ENCODE measurements at places on chromosomes 4 and X.

GRCh38 chr4:81471298-81471587 lies 464 bp downstream of the RASGEF1B start:
- DNase-seq: no peak

- peak; percentile 59 for DNase-seq
Measured at GRCh38 chrX:12480956-12481355, 310.3 kb upstream of the PRPS2 start.

GRCh38 chr4:183326853-183327252 lies 4.6 kb upstream of the CLDN24 start:
- DNase-seq: no peak

DNA sequence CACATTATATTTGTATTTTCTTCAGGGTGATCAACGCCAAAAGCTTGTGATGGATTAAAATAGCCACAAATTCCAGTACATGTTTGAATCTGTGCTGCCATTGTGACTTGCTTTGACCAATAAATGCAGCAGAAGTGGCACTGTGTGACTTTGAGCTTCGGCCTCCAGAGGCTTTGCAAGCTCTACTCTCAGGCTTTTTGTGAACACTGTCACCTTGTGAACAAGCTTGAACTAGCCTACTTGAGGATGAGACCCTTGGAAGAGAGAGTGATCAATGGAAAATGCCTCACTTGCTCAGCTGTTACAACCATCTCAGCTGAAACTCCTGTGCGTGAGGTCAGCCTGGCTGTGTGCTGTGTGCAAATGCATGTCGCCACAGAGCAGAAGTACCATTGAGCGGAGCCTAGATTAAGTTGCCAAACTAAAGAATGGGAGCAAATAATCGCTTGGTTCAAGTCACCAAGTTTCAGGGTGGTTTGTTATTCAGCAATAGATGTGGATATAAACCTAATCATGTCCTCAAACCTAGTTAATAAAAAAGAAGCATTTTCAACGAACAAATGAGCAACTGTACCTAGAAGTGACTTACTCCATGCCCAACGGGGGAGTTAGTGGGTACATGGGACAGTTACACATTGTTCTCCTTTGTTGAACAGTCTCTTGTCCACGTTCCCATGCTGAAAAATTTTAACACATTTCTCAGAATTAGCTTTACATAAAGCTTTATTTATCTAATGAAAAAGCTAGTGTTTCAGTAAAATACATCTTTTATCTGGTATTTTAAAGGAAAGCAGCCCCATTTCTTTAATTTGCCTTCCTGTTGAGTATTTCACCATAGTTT lies 23.5 kb downstream of the NOA1 start:
- no peak for DNase-seq

DNA sequence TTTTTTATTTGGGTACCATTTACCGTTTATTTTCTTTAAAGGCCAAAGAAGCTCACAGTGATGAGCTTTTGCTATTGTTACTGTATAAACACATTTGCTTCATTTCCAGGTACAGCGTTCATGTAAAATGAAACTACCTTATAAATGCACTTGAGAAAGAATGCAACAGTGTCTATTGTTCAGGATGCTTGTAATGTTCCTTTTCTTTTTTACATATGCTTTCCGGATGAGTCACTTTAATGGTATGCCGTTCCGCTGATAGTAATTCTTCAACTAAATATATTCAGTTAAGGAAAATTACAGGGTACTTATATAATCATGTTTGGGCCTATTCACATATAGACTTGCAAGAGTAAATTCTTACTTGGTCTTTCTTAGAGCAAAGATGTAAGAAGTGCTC lies 354.9 kb downstream of the RPA4 start:
- DNase-seq: no peak

DNA sequence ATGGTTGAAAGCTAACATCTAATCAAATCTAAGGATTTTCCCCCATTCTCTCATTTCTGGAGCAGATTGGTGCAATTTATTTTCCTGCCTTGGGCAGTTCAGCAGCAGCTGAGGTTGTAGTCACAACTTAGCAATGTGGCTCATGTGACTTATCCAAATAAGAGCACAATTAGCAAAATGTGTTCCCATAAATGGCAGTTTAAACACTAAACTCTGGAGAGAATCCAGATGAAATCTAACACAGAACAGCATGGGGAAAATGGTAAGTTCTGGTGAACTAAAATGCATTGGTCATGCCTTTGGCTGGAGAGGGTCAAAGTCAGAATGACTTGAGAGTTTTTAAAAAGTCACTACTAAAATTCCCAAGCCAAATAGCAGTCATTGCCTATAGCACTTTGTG lies 422.6 kb upstream of the DIPK2B start:
- DNase-seq: peak; percentile 73

DNA sequence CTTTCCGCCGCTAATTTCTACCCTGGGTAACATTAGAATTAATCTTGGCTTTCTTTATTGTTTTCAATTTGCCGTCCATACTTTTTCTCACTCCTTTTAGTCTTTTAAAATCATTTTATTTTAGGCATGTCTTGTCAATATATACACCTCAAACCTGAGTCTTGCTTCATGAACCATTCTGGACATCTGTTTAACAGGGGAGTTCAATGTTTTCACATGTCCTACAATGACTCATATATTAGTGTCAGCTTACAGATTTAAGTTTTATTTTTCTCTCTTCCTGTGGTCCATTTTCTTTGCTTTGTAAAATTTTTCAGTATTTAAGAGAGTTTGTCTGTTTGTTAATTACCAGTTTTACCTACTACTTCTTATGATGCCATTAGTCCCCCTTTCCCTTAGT lies 89.5 kb downstream of the LCORL start:
- no peak for DNase-seq

DNA sequence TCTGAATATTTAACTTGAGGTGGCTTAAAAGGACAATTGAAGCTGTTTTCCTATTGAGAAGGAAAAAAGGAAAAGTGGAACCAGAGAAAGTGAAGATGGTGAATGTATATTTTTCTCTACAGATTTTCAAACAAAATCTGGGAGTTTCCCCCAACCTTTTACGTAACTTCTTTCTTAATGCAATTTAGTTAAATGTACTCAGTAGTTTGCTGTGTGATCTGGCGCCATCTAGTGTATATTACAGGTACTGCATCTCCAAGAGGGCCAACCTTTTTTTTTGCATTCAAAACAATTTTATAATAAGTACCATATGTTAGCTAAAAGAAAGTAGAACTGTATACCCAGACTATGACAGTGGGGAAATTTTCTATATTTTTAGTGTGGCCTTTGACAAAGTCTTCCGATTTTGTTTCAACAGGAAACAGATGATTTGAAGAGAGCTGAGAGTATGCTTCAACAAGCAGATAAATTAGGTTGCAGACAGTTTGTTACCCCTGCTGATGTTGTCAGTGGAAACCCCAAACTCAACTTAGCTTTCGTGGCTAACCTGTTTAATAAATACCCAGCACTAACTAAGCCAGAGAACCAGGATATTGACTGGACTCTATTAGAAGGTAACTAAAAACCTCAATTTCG lies 82.0 kb downstream of the PLS3 start:
- DNase-seq: peak; percentile 41

DNA sequence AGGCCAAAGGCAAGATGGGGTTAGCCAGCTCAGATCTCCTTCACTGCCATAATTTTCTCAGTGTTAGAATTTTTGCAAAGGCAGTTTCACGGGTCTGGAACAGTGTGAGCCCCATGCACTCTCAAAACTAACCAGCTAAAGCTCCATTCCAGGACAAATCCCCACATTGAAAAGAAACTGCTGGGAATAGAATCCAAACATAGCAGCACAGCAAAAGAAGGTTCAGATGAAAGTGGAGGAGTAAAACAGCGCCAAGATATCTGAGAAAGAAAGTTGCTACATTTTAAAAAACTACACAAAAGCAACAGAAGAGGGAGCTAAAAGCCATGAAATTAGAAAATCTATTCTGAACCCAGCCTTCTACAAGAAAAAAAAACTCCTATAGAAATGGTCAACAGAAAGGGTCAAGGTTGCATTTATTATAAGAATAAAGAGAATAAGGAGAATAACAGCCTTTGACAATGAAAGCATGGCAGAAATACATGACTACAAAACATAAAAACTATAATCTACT lies 39.6 kb upstream of the SLC7A3 start:
- peak; percentile 5 for DNase-seq
